ENCODE measurements at places on chromosomes 6 and 20.

GRCh38 chr6:13371421-13372072, 43.2 kb upstream of the TBC1D7 start:
- DNase-seq = no peak

DNA sequence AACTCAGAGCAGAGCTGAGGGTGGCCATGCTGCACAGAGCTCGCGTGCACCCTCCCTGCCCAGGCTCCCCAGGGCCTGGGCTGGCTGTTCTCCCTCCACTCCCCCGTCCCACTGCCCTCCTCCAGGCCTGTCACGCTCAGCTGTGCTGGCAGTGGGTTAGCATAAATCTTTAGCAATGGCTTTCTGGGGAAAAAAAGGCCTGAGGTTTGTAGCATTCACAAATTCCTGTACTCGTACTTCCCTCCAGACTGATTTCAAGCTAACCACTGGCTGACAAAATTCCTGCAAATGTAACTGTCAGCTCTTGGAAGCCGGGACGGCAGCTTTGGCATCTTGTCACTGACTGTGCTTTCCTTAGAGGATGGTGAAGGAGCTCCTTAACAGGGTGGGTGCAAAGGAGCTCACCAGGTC, 22.3 kb upstream of the SMOC2 start:
- no peak for DNase-seq

- no peak for DNase-seq
These were observed 4.3 kb downstream of the TGM6 start for GRCh38 chr20:2385026-2385425.

- no peak for DNase-seq
These were observed 218.1 kb upstream of the MCHR2 start for GRCh38 chr6:100212131-100212530.

GRCh38 chr20:5211803-5212714, 85.3 kb downstream of the CDS2 start:
- DNase-seq = no peak

GRCh38 chr20:61692479-61692878, 373.2 kb downstream of the TAF4 start:
- DNase-seq = no peak

DNA sequence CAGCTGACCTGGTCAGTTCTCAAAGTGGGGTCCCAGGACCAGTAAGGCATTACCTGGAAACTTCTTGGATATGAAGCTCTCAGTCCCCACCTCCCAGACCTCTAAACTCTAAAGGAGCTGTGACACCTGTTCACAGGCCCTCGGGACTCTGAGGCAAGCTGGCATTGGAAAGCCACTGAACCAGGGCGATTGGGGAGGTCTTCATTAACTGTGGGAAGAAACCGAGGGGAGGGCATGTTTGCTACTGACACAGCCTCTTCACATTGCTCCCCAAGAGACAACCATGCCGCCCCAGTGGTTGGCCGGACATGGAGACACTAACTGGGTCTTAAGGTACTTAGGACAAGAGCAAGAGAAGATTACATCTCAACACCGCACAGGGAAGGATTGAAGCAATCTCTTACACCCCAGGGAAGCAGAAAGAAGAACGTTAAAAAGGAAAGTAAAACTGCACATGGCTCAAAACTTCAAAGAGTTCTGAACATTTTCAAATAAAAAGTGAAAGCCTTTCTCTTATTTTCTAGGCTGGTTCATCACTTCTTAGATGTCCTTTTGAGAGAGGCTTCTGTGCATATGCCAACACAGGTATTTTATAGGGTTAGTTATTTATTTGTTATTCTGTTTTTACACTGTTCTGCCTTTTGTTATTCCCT, 210.0 kb upstream of the CST7 start:
- DNase-seq = no peak

- DNase-seq = no peak
These were observed 31.5 kb downstream of the KDM1B start for GRCh38 chr6:18186540-18187250.

- DNase-seq = no peak
These were observed 244.4 kb downstream of the LRFN2 start for GRCh38 chr6:40342723-40343122.

DNA sequence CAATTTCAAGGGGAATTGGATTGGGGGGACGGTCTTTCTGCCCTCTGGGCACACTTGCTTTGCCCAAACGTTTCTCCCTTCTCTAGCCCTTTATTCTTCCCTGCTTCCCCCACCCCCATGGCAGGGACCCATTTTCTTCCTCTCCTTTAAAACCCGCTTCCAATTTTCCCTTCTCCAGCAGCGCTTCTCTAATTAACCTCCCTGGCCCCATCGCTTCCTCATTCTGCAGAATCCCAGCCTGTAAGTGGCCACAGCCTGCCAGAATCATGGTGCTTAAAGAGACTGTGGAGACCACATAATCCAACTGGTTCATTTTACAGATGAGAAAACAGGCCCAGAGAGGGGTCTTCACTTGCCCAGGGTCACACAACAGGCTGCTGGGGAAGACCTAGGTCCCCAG, 61.4 kb downstream of the CPNE5 start:
- DNase-seq = no peak

DNA sequence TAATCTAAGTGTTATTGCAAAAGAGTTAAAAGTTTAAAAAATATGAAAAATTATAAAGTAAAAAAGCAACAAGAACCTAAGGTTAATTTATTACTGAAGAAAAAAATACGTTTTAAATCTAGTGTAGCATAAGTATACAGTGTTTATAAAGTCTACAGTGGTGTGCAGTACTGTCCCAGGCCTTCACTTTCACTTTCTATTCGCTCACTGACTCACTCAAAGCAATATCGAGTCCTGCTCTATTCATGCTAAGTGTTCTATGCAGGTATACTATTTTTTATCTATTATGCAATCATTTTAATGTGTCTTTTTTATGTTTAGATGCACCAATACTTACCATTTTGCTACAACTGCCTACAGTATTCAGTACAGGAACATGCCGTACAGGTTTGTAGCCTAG, 113.0 kb downstream of the MANEA start:
- no peak for DNase-seq

- DNase-seq = no peak
These were observed 13.0 kb downstream of the UNC5CL start for GRCh38 chr6:41025966-41026530.

GRCh38 chr6:134734312-134734869, 215.5 kb downstream of the ALDH8A1 start:
- DNase-seq = no peak

GRCh38 chr6:54020334-54020733, 90.9 kb upstream of the MLIP start:
- no peak for DNase-seq

GRCh38 chr6:163466839-163467390, 52.4 kb downstream of the QKI start:
- DNase-seq = no peak

DNA sequence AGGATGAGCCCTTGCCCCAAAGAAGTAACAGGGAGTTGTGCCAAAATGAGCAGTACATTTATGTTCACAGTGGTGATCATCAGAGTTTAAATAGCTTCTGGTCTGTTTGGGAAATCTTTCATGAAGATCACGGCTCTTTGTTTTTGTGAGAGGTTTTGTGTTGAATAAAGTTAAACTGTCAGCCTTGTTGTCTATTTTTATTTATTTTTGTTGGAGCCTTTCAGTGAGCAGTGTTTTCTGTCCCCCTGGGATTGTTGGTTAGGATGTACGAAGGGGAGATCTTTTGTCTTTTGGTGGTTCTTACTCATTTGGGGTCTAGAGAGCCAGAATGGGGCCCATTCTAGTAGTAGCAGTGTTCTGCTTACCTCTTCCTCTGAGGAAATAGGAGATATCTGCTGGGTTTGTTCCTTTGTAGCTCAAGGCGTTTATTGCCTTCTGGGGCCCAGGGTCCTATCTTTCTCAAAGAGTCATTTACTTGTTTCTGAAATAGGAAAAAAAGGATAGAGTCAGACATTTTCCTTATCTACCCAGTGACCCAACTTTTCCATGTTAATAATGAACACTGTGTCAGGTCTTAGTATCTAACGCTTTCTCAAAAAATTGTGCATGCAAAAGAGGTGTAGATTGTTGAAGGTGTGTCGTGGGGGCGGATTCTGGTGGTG, 157.4 kb downstream of the JARID2 start:
- no peak for DNase-seq

DNA sequence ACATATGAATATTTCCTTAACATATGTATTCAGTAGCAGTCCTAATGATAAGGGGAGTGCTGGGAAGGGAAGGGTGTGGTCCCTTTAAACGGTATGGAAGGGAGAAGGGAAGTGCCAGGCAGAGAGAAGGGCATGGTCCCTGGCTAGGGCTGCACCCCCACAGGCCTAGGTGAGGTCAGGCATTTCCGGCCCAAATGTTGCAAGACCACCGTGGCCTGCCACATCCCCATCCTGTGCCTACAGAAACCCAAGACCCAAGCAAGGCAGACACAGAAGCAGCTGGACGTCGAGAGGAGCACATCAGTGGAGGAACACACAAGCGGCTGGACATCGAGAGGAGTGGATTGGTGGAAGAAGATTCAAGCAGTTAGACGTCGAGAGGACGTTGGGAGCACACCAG, 5.9 kb downstream of the RRAGD start:
- DNase-seq = no peak

- no peak for DNase-seq
These were observed 10.6 kb downstream of the CEP250 start for GRCh38 chr20:35465976-35466375.

GRCh38 chr6:2960935-2961334, 10.4 kb downstream of the SERPINB6 start:
- no peak for DNase-seq

DNA sequence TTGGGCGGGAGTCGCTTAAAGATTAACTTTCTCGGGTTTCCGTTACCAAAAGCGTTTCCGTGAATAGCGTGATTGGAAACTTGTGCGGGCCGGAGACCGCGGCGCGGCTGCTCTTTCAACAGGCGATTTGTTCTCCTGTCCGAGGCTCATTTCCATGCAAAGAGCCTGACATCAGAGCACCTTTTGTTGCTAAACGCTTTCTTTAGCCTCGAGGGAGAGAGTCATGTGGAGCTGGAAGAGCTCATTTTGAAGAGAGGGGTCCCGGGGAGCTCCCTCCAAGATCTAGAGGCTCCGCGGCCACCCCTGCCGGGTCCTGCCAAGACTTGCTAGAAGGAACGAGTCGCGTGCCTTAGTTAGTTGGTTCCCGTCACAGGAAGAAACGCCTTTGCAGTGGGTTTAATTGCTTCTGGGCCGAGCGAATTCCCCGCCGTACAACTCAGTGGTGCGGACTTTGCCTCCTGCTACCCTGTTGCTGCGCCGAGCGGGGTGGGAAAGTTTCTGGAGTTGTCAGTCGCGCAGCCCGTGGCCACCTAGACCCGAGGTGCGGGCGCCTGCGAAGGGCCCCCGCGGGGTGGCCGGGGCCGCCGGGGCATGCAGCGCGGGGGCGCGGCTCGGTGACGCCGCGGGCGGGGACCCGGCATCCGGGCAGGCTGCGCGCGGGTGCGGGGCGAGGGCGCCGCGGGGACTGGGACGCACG, at the start of gene SASH1:
Gene SASH1 (plus strand): TSS at position 489 of the 697 bp plus-strand sequence. CDS start 230 bp downstream, outside the sequence.
- DNase-seq = peak; percentile 97

- no peak for DNase-seq
These were observed 44.5 kb downstream of the FUT9 start for GRCh38 chr6:96060249-96060648.

DNA sequence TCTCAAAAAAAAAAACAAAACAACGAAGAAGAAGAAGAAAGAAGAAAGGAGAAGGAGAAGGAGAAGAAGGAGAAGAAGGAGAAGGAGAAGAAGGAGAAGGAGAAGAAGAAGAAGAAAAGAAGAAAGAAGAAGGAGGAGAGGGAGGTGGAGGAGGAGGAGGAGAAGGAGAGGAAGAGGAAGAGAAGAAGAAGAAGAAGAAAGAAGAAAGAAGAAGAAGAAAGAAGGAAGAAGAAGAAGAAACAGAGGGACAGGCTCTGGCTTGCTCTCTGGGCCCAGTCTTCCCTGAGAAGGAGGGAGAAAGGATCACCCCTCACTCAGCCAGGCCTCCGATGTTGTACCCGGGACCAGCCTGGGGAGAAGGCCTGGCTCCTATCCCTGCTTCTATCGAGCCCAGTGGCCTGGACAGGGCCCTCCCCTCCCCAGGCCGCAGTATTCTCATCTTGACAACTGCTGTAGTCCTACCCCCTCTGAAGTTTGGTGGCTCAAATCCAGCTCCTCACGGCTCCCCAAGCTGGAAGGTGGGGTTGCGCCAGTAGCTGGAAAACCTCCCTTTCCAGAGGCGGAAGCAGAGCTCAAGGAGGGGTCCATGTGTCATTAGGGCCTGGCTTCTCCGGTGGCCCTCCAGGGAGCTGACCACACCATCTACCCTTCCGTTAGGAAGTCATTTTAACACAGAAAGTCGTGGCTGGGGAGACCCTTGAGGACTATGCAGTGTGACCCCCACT, 18.9 kb downstream of the C6orf132 start:
- DNase-seq = no peak

DNA sequence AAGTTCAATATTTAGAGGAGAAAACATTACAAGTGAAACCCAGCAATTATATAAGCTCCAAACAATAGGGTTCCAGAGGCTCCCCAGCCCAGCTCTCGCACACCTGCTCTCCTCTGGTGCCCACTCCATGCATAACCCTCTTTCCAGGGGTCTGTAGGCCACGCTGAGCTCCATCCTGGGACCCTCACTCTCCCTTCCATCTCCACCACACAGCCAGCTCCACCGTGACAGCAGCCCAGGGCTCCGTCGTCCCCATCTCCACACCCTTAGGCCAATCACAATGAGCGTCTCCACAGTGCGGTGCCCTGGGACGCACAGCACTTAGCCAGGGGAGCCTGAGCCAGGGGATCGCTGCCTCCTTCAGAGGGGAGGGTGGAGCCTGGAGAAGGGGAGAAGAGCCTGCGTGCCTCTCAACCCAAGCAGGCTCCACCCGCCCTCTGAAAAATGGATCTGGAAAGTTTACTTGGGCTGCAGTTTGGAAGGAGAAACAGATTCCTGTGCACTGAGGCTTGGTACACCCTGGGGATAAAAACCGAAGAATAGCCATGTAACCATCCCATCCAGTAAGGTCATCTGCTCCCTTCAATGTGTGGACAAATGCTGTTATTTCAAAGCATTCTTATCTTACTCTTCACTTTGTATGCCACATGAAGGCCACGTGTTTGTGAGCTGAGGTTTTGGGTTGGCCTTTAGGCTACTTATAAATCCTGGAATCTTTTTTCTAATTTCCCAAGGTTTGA, 72.4 kb upstream of the GGTLC1 start:
- DNase-seq = no peak

DNA sequence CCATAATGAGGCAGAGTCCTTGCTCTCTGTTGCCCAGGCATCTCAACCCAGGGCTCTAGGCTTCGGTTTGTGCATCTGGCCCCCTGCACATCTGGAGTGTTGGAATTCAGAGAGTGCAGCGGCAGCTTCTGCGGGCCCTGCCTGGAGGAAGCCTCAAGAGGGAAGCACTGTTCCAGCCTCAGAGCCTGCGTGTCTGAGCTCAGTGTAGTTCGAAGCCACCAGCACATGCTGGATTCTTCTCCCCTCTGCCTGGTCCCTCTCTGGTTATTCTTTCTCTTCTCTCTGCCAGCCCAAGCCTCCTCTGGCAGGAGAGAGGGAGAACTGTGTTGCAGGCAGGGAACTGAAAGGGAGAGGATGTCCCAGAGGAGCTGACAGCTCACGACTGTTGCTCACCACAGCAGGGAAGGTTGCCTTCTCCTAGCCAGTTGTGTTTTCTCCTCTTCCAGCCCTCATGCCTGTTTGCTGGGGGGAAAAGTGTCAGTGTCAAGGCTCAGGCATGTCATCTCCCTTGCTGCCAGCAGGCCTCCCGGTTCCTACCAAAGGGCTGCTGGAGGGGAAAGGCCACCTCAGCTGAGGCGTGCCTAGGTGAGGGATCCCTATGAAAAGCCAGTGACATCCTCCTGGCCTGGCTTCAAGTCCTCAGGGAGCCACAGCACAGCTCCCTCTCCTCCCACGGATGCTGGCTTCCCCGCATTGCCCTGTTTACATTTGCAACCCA, 126.0 kb upstream of the LRFN2 start:
- no peak for DNase-seq
